ENCODE measurements at places on chromosomes 16 and 17.
A peak's percentile ranks its signal among the peaks of the same experiment; 100 is the strongest.

DNA sequence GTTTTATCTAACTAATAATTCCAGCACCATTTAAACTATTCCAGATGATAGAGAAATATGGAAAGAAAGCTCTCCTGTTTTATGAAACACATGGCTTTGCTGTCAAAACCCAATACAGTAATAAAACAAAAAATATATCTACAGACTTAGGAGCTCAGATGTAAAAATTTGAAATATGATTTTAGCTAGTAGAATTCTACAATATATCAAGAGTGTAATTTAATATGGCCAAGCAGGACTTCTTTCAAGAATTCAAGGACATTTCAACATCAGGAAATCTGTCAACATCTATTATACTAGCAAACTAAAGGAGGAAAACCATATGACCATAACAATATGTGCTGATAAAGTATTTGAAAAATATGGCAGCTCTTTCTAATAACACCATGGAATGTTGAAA, 57.5 kb downstream of the CCDC182 start:
- no peak for DNase-seq

GRCh38 chr17:3602499-3602898, 6.7 kb downstream of the TRPV1 start:
- no peak for DNase-seq

DNA sequence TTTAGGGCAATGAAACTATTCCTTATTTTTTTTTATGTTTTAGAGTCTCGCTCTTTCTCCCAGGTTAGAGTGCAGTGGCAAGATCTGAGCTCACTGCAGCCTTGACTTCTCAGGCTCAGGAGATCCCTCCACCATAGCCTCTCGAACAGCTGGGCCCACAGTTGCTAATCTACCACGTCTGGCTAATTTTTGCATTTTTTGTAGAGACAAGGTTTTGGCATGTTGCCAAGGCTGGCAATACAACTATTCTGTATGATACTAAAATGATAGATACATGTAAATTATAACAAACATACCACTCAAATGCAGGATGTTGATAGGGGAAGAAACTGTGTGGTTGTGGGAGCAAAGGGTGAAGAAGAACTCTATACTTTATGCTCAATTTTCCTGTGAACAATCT, 401.3 kb downstream of the ZFHX3 start:
- no peak for DNase-seq

DNA sequence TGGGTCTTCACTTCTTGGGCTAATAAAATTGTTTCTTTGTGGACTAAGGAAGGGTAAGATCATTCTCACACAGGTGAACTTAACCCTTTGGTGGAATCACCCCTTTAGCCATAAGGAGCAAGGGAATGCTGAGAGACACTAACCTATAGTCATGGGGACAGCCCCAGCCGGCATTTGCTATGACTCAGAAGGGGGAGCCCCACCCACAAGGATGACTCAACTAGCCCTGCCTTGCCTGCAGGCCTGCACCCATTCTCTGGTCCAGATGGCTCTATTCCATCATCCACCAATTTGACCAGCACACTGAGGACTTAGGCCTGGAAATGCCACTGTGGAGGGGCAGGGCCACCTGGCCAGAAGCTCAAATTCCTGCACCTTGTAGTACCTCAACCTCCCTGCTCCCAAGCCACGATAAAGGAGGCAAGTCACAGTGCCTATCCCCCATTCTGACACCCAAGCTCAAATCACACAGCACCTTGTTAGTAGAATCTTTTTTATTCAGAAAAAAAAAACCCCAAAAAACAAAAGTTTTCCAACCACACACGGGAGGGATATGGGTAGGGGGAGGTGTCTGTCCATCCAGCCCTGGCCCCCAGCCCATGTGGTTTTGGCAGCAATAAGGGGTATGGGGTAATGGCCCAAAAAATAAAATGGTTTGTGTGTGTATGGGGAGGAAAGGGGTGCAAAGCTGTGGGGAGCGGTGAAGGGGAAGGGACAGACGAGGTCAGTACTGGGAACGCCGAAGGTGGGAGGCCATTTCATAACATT, 3.0 kb downstream of the PFN1 start:
- DNase-seq = no peak

GRCh38 chr17:73586921-73587602, 57.2 kb downstream of the SDK2 start:
- DNase-seq = no peak

DNA sequence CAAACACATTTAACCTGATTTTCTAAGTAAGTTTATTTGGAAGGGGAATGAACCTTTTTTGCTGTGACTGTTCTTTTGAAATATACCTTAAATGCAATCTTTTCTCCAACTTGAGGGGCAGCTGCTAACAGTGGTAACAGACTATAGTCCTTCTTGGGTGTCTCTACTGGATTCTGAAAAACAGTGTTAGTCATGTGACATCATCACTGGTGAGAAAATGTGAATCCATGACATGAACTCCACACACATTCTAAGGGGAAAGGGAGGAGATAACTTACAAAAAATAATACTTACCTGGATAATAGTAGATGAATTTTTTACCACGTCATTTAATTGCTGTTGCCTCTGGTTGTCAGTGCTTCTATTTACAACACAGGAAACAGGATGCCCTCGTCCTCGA, 11.3 kb downstream of the COIL start:
- no peak for DNase-seq

- peak; percentile 33 for DNase-seq
These were observed 681 bp downstream of the TMEM102 start for GRCh38 chr17:7435676-7436555.

GRCh38 chr16:84354306-84354705, 14.0 kb upstream of the ATP2C2 start:
- DNase-seq = no peak

Measured in activated gamma-delta T cell (primary cell).